ENCODE measurements at places on chromosomes 7 and 10. TPM values are rescaled to one million over a fixed set of nuclear protein-coding genes. Genes with fewer than 3 reads are reported as not detected.
A peak's percentile ranks its signal among the peaks of the same experiment; 100 is the strongest.

The CLRN3 gene
- polyA plus RNA-seq, result not detected

The ABCC2 gene
- 0.12 TPM for polyA plus RNA-seq

The NPSR1 gene
- polyA plus RNA-seq, result not detected

DNA sequence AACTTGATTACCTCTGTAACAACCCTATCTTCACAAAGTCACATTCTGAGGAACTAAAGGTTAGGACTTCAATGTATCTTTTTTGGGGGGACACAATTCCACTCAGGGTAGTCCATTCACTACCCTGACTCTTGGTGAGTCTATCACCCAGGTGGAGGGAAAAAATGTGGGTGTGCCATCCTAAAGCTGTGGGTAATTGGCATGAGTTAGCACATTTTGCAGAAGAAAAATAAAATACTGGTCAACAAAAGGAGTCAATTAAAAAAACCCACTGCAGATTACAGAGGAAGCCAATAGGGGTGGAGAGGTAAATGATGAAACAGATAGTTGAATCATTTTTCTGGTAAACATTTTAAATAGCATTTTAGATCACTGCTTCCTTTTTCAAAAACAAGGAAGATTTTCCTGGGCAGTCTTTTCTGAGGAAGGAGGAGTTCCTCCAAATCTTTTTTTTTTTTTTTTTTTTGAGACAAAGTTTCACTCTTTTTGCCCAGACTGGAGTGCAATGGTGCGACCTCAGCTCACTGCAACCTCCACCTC lies 5.1 kb upstream of the BLVRA start:
- no peaks in the 10 kb centered on the region for H3K36me3 ChIP-seq
- no peak overlapping the region for H3K4me3 ChIP-seq
- no peaks in the 10 kb centered on the region for H3K27me3 ChIP-seq
- DNase-seq, result no peak
- no peaks in the 10 kb centered on the region for H3K4me1 ChIP-seq

DNA sequence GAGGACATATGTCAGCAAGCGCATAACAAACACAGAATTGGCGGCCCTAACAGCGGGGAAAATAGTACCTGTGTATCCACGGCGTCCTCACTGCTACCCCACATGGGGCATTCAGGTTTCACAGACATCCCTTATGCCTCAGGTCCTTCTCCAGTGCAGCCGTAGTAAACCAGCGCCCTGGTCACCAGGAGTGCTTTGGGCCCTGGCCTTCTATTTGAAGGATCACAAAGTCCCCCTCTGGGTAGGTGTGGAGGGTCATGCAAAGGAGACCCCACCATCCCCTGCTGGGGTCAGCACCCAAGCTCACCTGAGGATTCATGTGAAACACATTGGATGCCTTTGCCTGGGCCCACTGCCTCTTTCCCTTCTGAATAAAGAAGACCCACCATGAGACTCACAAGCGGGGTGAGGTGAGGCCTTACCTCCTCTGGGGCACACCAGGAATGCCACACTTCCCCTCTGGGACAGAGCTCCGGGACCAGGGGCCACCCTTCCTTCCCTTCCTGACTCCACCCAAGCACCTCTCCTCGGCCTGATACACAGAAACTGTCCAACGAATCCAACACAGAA lies 18.8 kb downstream of the CLRN3 start:
- DNase-seq, result no peak
- peaks cover 3% of the 10 kb centered on the region for H3K27me3 ChIP-seq
- H3K27ac ChIP-seq, result no peak overlapping the region
- H3K4me3 ChIP-seq, result no peak overlapping the region
- no peaks in the 10 kb centered on the region for H3K36me3 ChIP-seq
- no peaks in the 10 kb centered on the region for H3K4me1 ChIP-seq

DNA sequence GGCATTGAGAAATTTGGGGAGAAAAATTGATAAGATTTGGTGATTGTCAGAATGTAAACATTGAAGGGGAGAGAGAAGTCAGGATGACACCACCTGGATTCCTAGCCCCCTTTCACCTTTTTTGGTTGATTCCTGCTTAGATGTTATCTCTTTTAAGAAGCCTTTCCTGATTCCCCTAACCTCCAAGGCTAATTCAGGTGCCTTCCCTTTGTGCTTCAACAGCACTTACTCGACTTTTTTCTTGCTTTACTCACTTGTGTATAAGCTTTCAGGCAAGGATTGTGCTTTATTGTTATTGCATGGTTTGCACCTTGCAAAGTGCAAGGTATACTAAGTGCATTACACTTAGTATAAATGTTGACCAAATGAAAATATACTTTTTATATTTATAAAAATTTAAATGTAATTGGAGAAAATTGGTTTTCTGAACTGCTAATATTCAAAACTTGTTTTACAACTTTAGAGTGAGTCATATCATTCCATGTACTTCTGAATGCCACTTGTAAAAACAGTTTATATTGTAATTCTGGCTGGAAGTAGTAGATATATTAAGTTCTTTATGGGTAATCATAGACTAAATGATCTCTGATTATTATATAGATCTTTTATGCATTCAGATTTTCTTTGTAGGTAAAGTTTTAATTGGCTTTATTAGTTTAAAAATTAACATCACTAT lies 13.2 kb downstream of the SHOC2 start:
- peak overlapping the region; percentile 90 for H3K27ac ChIP-seq
- H3K4me1 ChIP-seq, result peaks cover 25% of the 10 kb centered on the region
- no peak for DNase-seq
- no peaks in the 10 kb centered on the region for H3K36me3 ChIP-seq
- no peak overlapping the region for H3K4me3 ChIP-seq
